Activated CD8-positive, alpha-beta memory T cell treated with anti-CD3 and anti-CD28 coated beads, Interleukin-2, amount 10 ng/mL, durations not matched to agents 7 days and 5 days (primary cell): ENCODE measurements at places on chromosomes 7 and 10. TPM values are rescaled to one million over a fixed set of nuclear protein-coding genes. Genes with fewer than 3 reads are reported as not detected.

GRCh38 chr10:120732643-120733313 lies 118.4 kb upstream of the WDR11 start:
- no peak for DNase-seq

GRCh38 chr10:71946700-71947099 lies 17.5 kb upstream of the CHST3 start:
- no peak for DNase-seq

DNA sequence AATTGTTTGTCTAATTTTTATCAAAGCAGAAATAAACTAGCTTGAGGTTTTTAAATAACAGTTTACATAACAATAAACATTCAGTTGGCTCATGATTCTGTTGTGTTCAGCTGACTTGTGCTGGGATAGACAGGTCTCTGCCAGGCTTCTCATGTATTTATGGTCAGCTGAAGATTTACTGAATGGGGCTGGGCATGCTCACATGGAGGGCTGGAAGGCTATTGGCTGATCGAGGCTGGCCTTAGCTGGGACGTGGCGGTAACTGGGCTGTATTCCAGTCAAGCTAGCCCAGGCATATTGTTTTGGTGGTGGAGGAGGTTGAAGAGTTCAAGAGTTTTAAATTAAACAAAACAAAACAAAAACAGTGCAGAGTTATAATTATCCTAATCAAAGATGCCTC lies 251.0 kb upstream of the MTPN start:
- DNase-seq: no peak

DNA sequence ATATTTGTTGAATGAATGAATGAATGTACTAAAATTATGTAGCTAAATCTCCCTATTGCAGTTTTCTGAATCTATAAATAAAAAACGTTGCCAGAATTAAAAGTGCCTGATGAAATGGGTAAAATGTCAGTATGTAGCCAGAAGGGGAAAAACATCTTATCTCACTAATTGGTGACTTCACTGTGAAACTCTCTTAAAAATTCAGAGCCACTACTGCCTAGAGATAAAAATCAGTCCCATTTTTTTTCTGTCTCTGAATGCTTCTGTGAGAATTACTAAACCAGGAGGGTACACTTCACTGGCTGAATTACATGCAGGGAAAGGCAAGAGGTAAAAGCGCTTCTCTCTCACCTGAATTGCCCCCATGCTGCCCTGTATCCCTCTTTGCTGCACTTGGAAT lies 69.6 kb upstream of the HPS1 start:
- no peak for DNase-seq

- peak; percentile 36 for DNase-seq
These were observed 1.5 kb upstream of the ELFN1 start for GRCh38 chr7:1668396-1669063.

GRCh38 chr10:331186-331585 lies 195.9 kb downstream of the ZMYND11 start:
- DNase-seq: no peak

DNA sequence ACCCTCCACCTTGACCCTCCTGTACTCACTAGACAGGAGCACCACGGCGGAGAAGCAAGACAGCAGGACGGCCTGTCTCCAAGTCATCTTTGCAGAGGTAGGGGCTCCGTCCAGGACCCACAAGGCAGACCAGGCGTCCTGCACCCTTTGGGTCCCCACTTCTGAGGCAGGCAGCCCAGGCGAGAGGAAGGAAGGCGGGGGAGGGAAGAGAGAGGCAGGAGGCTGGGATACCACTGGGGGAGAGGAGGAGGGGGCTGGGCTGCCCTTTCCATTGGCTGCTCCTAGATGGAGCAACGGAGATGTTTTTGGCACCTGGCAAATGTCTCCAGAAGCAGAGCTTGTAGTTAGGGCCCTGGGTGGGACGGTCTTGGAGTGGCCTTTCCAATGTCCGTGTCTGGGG lies at the start of gene UCMA:
TSS of gene UCMA (minus strand) at position 203 of the 400 bp plus-strand sequence. CDS start at position 87, 116 bp downstream.
- DNase-seq: no peak

DNA sequence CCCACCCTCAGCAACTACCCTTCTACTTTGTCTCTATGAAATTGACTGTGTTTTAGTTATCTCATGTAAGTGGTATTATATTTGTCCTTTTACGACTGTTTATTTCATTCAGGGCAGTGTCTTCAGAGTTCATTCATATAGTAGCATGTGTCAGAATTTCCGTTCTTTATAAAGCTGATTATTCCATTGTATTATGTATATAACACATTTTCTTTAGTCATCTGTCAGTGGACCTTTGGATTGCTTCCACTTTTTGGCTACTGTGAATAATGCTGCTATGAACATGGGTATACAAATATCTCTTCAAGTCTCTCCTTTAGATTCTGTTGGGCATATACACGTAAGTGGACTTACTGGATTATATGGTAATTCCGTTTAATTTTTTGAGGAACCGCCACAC lies 14.5 kb downstream of the SLF2 start:
- no peak for DNase-seq

- DNase-seq: no peak
These were observed 98.3 kb downstream of the TRRAP start for GRCh38 chr7:98976396-98977185.

Gene SDK1
- 0.06 TPM for total RNA-seq

DNA sequence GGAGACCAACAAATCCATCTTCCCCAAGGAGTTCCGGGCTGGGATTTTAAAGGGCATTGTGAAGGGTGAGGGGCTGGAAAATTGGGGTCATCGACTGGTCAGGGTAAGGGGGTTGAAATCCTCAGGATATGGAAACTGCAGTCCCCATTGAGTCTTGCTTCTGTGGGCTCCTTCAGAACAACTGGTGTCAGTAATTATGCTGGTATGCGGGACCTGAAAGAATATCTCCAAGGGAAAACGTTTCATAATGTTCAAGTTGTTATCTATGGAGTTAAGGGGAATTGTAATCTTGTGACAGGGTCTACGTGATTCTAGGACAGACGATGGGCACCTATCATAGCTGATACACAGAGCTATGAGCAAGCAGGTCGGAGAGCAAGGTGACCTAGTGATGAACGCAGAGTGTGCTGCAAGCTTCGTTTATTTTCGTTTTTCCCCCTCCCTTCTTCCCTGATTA lies 494 bp upstream of the RHBDD2 start:
- DNase-seq: no peak

- no peak for DNase-seq
These were observed 876 bp downstream of the DNAH11 start for GRCh38 chr7:21543528-21544302.

DNA sequence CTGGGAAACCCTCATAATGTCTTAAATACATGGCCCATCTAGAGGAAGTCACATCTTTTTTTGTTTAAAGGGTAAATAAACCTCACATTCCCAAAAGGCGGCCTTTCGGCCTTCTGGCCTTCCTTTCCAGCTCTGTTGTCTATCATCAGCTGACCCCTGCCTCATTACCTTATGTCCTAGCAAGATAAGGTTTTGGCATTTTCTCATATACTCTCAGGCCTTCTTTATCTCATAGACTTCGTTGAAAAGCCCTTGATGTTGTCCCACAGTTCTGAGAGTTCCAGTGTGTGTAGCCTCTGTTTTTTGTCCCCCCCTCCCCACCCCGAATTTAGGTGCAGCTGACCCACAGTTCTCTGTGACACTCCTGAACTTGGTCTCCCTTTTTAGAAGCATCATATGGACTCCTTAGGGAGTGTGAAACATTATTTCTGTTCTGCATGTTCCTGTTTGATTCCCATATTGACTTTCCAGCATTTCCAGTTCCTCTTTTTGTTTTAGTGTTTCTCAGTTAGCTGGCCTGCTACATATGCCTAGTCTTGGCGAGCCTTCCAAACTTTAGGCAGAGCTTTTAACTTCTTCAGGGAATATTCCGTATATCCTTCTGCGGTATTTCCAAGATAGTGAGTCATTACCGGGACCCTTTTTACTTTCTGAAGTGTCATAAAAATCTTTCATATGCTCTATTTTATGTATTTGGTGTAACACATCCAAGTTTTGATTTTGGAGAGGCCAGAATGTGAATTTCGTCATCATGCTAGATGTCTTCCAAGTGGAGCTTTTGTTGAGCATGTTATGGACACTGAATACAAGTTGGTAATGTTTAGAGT lies 138.5 kb downstream of the LRRC4 start:
- no peak for DNase-seq
